ENCODE measurements at places on chromosomes 13 and 19.

GRCh38 chr13:29006359-29006850, 186.3 kb downstream of the MTUS2 start:
- no peaks in the 10 kb centered on the region for H3K4me1 ChIP-seq
- DNase-seq: no peak
- no peak overlapping the region for H3K4me3 ChIP-seq
- H3K27me3 ChIP-seq: no peaks in the 10 kb centered on the region
- H3K27ac ChIP-seq: no peak overlapping the region

DNA sequence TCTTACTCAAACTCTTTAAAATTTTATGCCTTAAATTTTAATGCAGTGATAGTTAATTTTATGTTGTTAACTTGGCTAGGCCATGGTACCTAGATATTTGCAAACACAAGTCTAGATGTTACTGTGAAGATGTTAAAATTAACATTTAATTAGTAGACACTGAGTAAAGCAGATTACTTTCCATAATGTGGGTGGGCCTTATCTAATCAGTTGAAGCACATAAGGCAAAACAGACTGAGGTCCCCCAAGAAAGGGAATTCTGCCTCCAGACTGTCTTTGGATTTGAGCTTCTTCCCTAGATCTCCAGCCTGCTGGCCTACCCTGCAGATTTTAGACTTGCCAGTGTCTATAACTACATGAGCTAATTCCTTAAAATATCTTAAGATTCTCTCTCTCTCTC, 294.0 kb downstream of the ENOX1 start:
- H3K4me3 ChIP-seq: no peak overlapping the region
- no peak overlapping the region for H3K27ac ChIP-seq
- DNase-seq: no peak
- no peaks in the 10 kb centered on the region for H3K36me3 ChIP-seq

GRCh38 chr13:43058318-43058674, 34.9 kb downstream of the DNAJC15 start:
- DNase-seq: no peak
- no peaks in the 10 kb centered on the region for H3K27me3 ChIP-seq
- H3K27ac ChIP-seq: no peak overlapping the region
- H3K4me1 ChIP-seq: peaks cover 45% of the 10 kb centered on the region
- H3K4me3 ChIP-seq: no peak overlapping the region

- H3K4me1 ChIP-seq: no peaks in the 10 kb centered on the region
- H3K27me3 ChIP-seq: no peaks in the 10 kb centered on the region
- no peak overlapping the region for H3K4me3 ChIP-seq
- no peak for DNase-seq
- no peak overlapping the region for H3K27ac ChIP-seq
- H3K36me3 ChIP-seq: no peaks in the 10 kb centered on the region
Observed at GRCh38 chr13:42702716-42703115, 78.7 kb upstream of the FAM216B start.

DNA sequence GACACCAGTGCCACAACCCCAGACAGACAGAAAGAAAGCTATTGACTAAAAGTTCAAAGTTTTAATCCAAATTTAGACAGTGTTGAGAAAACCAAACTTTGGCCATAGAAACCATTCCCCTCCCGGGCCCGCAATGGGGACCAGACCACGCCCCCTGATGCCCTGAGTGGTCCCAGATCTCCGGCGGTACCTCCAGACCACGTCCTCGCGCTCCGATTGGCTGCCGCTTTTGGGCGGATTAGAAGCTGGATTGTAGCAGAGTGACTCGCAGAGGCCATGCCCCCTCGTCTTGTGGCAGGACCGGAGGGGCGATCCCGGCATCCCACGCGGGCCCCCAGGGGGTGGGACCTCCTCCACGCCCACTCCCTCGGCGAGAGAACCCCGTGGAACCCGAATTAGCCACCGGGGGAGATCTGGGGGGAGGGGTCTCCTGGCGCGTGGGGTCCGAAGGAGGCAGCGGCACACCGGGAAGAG, 797 bp upstream of the HSD17B14 start:
- H3K36me3 ChIP-seq: no peaks in the 10 kb centered on the region
- H3K27me3 ChIP-seq: peaks cover 8% of the 10 kb centered on the region
- H3K4me1 ChIP-seq: peaks cover 23% of the 10 kb centered on the region
- no peak overlapping the region for H3K27ac ChIP-seq
- H3K4me3 ChIP-seq: peak overlapping the region; percentile 66
- DNase-seq: peak; percentile 80

DNA sequence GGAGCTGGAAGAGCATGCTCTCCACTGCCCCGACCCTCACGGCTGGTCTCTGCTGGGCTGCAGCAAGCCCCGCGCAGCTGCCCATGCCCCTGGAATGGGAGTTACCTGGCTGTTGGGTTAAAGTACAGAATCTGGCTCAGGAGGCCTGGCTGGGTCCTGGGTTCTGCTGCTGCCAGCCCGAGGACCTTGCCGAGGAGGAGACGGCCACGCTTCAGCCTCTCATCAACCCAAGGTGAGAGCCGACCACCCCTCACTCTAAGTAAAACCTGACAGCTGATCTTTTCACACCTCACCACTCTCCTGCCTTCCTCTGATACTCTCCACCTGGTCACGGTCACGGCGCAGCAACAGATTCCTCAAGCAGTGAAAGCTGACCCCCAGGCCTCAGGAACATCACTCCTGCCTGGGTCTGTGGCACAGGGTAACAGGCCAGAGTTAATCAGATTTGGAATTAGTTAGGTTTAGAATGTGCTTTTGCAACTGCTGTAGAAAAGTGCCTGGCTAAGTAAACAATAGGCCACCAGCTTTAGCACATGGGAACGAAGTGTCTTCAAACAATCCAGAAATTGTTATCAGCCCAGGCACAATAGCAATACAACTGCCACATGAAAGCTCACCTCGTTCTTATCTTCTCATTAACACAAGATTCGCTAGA, 20.5 kb downstream of the RAB20 start:
- H3K27ac ChIP-seq: no peak overlapping the region
- no peak for DNase-seq
- H3K36me3 ChIP-seq: no peaks in the 10 kb centered on the region
- H3K27me3 ChIP-seq: no peaks in the 10 kb centered on the region
- H3K4me3 ChIP-seq: no peak overlapping the region

DNA sequence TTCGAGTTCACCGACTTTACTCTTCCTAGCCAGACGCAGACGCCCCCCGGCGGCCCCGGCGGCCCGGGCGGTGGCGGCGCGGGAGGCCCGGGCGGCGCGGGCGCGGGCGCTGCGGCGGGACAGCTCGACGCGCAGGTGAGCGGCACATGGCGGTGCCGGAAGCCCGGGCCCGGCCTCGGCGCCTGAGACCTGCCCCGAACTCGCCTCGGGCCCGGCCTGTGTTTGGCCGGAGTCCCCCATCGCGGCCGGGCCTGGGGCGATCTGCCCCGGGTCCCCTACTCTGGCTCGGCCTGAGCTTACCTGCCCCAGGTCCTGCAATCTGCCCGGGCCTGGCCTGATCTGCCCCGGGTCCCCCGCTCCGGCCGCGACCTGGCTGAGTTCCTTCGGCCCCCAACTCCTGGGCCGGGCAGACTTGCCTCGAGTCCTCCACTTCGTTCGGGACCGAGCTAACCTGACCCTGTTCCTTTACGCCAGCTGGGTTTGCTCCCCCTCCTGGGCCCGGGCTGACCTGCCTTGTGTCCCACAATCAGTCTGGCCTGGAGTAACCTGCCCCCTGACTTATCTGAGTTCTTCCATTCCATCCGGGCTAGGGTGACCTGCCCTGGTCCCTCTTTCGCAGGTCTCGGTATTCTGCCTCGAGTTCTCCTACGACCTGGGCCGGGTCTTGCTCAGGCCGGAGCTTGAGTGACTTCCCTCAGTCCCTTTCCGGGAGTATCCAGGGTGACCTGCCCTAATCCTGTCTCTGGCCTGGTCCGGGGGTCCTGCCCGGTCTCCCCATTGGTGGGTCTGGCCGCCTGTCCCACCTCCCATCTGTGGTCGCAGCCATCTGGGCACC, 764 bp downstream of the UPF1 start:
- peak overlapping the region; percentile 77 for H3K4me3 ChIP-seq
- H3K27ac ChIP-seq: peak overlapping the region; percentile 78
- peaks cover 43% of the 10 kb centered on the region for H3K4me1 ChIP-seq
- no peaks in the 10 kb centered on the region for H3K27me3 ChIP-seq
- no peak for DNase-seq
- H3K36me3 ChIP-seq: peaks cover 17% of the 10 kb centered on the region

- no peaks in the 10 kb centered on the region for H3K36me3 ChIP-seq
- peak overlapping the region; percentile 38 for H3K27ac ChIP-seq
- peak overlapping the region; percentile 39 for H3K4me3 ChIP-seq
- H3K4me1 ChIP-seq: peaks cover 12% of the 10 kb centered on the region
- H3K27me3 ChIP-seq: peaks cover 3% of the 10 kb centered on the region
Observed at GRCh38 chr19:16897029-16897855, 8.4 kb downstream of the F2RL3 start.

- H3K27ac ChIP-seq: no peak overlapping the region
- no peaks in the 10 kb centered on the region for H3K4me1 ChIP-seq
- H3K36me3 ChIP-seq: no peaks in the 10 kb centered on the region
- no peak for DNase-seq
Observed at GRCh38 chr13:48110931-48111721, 16.2 kb upstream of the MED4 start.

GRCh38 chr13:99299920-99300341, 7.3 kb downstream of the GPR183 start:
- H3K27ac ChIP-seq: no peak overlapping the region
- peaks cover 5% of the 10 kb centered on the region for H3K36me3 ChIP-seq
- no peak for DNase-seq
- H3K4me3 ChIP-seq: peak overlapping the region; percentile 9

- H3K36me3 ChIP-seq: no peaks in the 10 kb centered on the region
- peak; percentile 72 for DNase-seq
- H3K27me3 ChIP-seq: no peaks in the 10 kb centered on the region
- H3K4me1 ChIP-seq: peaks cover 48% of the 10 kb centered on the region
- H3K27ac ChIP-seq: no peak overlapping the region
Observed at GRCh38 chr13:109779074-109779473, 7.3 kb downstream of the IRS2 start.

DNA sequence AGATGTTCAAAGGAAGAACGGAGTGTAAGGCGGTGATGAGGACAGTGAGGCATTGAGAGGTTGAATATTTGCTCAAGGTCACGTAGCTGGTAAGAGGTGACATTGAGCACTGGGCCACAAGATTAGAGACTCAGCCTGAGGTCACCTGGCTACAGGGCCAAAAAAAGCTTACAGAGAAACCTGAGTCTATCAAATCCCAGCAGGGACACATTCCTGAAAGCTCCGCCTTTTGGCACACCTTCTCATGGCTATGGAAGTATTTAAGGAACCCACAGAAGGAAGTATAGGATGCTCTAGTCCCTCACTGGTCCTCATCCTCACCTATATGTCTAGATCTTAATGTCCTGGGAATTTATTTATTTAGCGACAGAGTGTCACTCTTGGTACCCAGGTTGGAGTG, 17.4 kb downstream of the ZNF586 start:
- no peaks in the 10 kb centered on the region for H3K4me1 ChIP-seq
- DNase-seq: no peak
- H3K36me3 ChIP-seq: peaks cover 6% of the 10 kb centered on the region
- no peaks in the 10 kb centered on the region for H3K27me3 ChIP-seq
- H3K4me3 ChIP-seq: no peak overlapping the region
- no peak overlapping the region for H3K27ac ChIP-seq

GRCh38 chr19:6164906-6165531, 29.6 kb downstream of the ACSBG2 start:
- DNase-seq: no peak
- H3K4me1 ChIP-seq: peaks cover 14% of the 10 kb centered on the region
- no peak overlapping the region for H3K27ac ChIP-seq
- H3K4me3 ChIP-seq: no peak overlapping the region
- peaks cover 3% of the 10 kb centered on the region for H3K27me3 ChIP-seq
- H3K36me3 ChIP-seq: no peaks in the 10 kb centered on the region

- no peak overlapping the region for H3K27ac ChIP-seq
- no peaks in the 10 kb centered on the region for H3K4me1 ChIP-seq
- H3K4me3 ChIP-seq: no peak overlapping the region
- no peaks in the 10 kb centered on the region for H3K36me3 ChIP-seq
Observed at GRCh38 chr19:53461866-53462265, 5.7 kb upstream of the ZNF813 start.

DNA sequence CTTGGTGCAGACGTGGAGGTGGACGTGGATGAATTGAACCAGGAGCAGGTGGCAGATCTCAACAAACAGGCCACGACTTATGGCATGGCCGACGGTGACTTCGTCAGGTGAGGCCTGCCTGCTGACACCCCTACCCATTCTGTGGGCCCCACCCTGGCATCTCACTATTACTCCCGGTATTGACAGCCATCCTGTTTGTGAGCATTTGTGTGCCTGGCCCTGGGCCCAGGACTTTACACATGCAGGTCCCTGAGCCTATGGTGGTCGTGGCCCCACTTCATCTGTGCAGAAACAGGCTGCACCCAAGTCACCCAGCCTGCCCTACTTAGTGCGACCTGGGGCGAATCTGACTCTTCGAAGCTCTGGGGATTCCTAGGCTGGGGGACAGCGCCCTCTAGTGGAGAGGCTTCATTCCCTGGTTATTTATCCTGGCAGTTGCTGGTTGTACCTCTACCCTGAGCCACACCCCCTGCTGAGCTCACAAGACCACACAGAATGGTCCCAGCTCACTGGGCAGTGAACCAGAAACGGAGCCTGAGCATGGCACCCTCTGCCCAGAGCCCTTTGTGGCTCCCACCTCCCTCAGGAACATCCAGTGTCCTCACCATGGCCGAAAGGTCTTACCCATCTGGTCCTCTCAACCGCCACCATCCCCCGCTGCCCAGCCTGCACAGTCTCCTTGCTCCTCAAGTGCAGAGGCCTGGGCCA, 16.9 kb downstream of the ZNF296 start:
- H3K27ac ChIP-seq: no peak overlapping the region
- no peak overlapping the region for H3K4me3 ChIP-seq
- peak; percentile 70 for DNase-seq
- H3K36me3 ChIP-seq: peaks cover 54% of the 10 kb centered on the region
- no peaks in the 10 kb centered on the region for H3K4me1 ChIP-seq

DNA sequence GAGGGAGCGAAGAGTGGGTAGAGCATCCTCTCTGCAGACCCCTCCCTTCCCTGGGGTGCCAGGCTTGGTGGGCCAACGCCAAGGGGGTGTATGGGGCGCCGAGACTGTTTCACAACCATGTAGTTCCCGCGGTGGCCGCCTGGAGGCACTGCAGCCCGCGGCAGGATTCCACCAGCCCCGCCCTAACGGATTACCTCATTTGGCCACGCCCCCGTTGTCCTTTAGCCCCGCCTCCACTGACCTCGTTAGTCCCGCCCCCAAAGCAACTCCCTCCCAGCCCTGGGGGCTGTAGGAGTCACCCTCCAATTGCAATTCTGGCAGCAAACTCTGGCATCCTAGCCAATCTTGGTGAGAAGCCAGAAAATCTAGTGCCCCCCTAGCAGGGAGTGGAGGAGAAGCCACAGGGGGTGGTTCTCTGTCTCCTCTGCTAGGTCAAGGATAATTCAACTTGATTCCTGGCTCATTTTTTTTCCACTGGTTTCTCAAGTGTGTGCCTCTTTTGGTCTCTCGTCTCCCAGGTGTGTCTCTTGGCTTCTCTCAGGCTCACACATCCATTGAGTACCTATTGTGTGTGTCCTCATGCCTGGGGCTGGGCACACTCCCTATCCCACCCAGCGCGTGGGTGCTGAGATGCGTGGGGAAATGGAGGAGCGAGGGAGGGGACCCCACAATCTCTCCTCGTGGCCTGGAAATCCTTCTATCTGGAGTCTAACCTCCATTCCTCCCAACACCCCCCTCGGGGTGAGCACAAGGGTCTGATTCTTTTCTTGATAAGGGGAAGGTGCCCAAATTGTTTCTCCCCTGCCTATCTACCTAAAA, 2.0 kb downstream of the OLFM2 start:
- DNase-seq: peak; percentile 72
- H3K4me3 ChIP-seq: no peak overlapping the region
- peaks cover 33% of the 10 kb centered on the region for H3K27me3 ChIP-seq
- H3K36me3 ChIP-seq: no peaks in the 10 kb centered on the region
- H3K27ac ChIP-seq: no peak overlapping the region
